ENCODE measurements at places on chromosomes 12 and 14.

DNA sequence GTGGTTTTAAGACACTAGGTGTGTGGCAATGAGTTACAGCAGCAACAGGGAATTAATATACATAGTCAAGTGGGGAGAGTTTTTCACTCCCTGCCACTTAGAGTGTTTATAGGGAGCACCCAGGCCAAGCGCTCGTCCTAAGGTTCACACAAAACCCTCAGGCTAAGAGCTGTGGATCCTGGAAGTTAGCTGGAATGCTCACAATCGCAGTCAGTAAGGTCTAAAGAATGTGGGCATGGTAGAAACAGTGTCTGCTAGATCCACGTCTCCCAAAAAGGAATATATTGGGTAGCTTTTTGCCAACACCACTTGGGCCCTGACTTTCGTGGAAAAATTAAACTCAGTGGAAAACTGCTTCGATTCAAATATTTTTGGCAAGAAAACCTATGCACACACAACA is 36.6 kb downstream of the STAB2 start:
- DNase-seq: no peak

- no peak for DNase-seq
Observed at GRCh38 chr12:121776190-121777098, 17.0 kb downstream of the RHOF start.

- no peak for DNase-seq
Observed at GRCh38 chr14:49865431-49865859, 12.9 kb upstream of the NEMF start.

DNA sequence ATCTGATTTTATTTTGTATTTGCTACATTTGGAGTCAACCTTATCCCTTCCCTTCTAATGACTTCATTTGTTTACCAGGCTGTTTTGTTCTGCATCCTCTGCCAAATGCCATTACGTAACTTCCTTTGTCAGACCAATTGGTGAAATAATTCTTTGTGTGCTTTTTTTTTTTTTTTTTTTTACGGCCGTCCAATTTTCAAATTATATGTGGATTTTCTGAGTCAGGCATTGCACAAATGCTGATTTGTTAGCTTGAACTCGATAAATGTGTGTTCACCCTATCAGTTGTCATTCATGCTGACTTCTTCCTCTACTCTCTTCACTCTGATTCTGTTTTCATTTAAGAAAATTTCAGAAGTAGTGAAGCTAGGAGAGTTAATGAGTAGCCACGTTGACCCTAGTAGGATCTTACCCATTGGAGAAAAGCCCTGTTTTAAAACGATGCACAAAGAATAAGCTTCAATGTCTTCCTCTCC is 386.2 kb downstream of the DIO2 start:
- no peak for DNase-seq

DNA sequence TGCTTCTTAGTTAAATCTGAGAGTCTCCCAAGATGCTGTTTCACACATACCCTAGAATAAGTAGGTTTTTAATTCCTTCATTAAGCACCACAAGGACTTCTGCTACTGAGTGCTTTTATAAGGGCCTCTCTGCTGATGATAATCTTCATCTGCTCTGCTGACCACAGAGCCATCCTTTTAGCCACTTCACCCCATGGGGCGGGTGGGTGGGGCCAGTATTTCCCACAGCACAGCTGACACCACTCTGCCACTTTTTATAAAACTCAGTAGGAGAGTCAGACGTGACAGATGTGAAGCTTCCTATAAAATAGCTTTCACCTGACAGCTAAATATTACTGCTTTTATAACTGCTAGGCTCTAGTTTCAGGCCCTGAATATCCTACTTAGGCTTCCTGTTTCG is 20.3 kb downstream of the FCF1 start:
- no peak for DNase-seq

- no peak for DNase-seq
Observed at GRCh38 chr12:45208604-45209487, 7.0 kb upstream of the ANO6 start.

- DNase-seq: no peak
Observed at GRCh38 chr14:85565862-85566296, 35.9 kb downstream of the FLRT2 start.

DNA sequence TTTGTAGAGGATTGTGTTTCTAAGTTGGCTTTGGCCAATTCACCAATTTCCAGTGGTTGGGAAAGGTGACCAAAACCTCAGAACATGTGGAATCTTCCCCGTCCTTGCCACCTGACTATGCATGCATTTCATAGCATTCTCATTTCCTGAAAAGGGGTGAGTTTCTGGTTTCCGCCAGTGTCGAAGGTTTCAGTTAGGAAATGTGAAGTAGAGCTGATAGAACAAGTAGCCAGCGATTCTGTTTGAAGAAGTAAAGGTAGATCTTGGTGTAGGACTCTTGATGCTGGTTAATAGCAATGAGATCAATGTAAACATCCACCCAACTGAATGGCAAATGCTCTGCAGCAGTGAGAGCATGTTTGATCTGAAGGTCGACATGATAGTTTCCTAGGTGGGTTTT is 15.9 kb downstream of the SMOC1 start:
- peak; percentile 31 for DNase-seq

GRCh38 chr14:58882577-58883018 is 244.8 kb downstream of the DACT1 start:
- no peak for DNase-seq

GRCh38 chr14:63418020-63418419 is 99.3 kb upstream of the GPHB5 start:
- DNase-seq: no peak

DNA sequence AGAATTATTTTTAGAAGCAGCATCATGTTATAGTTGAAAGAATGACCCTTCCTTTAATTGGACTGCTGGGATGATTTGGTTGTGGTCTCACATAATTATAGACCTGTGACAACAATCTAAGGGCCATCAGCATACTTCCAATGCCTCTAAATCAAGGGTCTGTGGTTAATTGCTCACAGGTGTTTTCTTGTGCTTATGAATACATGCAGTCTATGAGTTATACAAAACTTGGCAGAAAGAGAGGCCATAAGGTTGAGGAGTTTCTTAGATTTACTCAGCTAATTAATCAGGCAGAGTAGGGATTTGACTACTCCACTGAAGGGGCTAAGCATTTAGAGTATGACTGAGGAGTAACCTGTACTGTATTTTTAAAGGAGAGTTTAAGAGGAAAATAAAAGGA is 37.0 kb upstream of the FRMD6 start:
- no peak for DNase-seq

- no peak for DNase-seq
Observed at GRCh38 chr12:80565271-80565670, 121.2 kb downstream of the PTPRQ start.

DNA sequence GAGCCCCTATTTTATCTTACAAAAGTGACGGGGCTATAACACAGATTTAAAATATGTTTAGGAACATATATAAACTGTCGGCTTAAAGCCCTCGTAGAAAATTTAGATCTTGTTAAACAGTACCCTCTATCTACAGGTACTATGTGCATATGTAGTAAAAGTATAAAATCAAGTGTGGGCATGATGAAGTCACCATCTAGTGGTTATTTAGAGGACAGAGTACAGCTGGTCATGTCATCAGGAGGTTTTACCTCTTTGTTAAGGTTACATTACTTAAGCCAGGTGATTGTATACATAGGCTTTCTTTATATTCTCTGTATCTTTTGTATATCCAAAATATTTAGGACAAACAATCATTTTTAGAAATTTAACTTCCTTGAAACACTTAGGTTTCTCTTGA is 18.2 kb upstream of the TNS2 start:
- no peak for DNase-seq

- DNase-seq: no peak
Observed at GRCh38 chr12:100324498-100324897, 32.4 kb upstream of the SLC17A8 start.

DNA sequence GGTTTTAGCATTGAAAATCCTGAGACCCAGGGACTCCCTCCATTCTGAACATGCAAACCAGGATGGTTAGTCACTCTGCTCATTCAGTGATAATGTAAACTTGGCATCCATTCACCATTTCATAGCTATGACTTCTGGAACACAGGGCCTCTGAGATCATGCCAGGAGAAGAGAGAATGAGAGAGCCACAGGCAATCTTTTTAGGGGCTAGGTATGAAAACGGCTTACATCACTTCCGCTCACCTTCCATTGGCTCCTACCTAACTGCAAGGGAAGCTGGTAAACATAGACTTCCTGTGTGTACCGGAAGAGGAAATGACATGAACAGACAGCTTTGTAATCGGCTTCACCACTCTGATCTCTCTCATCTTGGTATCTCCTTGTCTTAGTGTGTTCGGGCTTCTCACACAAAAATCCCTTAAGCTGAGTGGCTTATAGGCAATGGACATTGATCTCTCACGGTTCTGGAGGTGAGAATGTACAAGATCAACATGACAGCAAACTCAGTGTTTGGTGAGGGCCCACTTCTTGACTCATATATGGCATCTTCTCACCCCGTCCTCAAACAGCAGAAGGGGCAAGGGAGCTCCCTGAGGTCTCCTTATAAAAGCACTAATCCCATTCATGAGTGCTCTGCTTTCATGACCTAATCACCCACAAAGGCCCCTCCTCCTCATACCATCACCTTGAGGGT is 465.9 kb upstream of the TBX3 start:
- DNase-seq: no peak

DNA sequence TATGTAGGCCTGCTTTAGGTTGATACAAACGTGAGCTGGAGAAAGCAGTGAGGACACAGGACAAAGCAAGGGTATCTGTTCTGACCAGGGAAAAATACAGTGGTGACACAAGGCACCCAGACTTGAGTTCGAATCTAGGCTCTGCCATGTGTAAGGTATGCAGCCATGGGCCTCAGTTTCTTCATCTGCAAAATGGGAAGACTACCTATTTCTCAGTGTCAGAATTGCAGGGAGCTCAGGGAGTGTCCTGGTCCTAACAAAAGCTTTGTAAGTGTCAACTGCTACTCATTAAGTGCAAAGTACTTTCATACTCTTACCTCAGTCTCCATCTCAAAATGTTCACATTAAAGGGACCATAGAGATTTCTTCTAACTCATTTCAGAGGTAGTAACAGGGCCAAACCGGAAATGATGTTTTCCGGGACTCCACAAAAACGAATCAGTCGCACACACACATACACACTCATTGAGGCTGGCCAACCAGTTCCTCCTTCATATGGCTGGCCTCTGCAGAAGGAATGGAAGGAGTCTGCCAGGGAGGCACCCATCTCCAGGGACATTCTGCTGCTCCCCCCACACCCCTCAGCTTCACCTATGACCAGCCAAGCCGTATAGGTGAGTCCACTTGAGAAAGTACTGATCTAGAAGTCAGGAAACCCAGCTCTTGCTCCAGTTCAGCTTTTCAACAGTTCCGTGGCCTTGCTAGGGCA is 7.8 kb downstream of the CTDSP2 start:
- DNase-seq: no peak

GRCh38 chr14:27078191-27078590 is 480.4 kb upstream of the NOVA1 start:
- DNase-seq: no peak

DNA sequence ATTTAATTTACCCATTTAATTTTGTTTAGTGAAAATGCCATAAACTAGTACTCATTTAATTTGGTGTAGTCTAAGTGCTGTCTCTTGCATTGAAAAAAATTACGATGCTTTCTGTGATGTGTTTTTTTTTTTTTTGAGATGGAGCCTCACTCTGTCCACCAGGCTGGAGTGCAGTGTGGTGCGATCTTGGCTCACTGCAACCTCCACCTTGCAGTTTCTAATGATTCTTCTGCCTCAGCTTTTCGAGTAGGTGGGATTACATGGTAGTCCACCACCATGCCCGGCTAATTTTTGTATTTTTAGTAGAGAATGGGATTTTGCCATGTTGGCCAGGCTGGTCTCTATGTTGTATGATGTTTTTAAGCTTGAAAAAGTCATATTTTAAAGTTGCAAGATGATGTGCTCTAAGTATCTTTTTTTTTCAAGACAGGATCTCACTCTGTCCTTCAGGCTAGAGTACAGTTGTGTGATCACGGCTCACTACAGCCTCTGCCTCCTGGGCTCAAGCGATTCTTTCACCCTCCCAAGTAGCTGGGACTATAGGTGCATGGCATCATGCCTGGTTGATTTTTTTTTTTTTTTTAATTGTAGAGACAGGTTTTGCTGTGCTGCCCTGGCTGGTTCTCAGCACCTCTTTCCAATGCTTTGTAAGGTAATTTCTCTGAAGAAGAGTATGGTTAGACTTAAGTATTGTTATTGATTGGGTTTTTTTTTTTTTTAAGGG is 8.6 kb downstream of the LRRC10 start:
- DNase-seq: no peak

GRCh38 chr14:68820999-68821683 is 28.3 kb upstream of the ZFP36L1 start:
- no peak for DNase-seq

GRCh38 chr12:89840162-89840922 is 131.7 kb upstream of the ATP2B1 start:
- no peak for DNase-seq

GRCh38 chr12:25020621-25021243 is 71.8 kb upstream of the BCAT1 start:
- DNase-seq: no peak

GRCh38 chr14:36767603-36768281 is 106.1 kb downstream of the PAX9 start:
- no peak for DNase-seq

Measured in vagina (tissue), 2 donors.